HS-27A (cell line): ENCODE measurements at places on chromosomes 3 and 15.

- no peak for DNase-seq
These were observed 79.5 kb upstream of the BHLHE40 start for GRCh38 chr3:4899710-4900109.

GRCh38 chr15:57422113-57422754, 45.9 kb downstream of the CGNL1 start:
- DNase-seq, result no peak

- DNase-seq, result no peak
These were observed 145.4 kb downstream of the ALCAM start for GRCh38 chr3:105512061-105512460.

GRCh38 chr3:132660811-132661070, 612 bp downstream of the UBA5 start:
- DNase-seq, result no peak

- no peak for DNase-seq
These were observed 210.8 kb upstream of the SEMA6D start for GRCh38 chr15:47506329-47507100.

- peak; percentile 93 for DNase-seq
These were observed 157.3 kb downstream of the WNT5A start for GRCh38 chr3:55329849-55330248.

DNA sequence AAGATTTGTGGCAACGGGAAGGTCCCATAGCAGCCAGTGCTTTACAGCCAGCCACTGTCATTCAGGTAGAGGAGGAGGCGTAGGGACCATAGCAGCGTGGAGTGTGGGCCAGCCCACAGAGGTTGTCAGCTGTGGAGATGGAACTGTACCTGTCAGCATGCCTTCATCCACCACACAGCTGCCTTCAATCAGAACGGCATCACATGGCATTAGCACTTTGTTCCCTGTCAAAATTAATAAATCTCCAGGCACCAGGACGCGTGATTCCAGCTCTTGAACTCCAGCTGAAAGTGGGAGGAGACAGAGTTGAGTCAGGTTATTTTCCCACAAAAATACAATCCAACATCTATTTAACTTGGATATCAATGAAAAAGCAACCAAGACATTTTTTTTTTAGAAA, 84.0 kb downstream of the ATP13A4 start:
- no peak for DNase-seq

GRCh38 chr3:13526626-13526949, 22.3 kb upstream of the FBLN2 start:
- no peak for DNase-seq

DNA sequence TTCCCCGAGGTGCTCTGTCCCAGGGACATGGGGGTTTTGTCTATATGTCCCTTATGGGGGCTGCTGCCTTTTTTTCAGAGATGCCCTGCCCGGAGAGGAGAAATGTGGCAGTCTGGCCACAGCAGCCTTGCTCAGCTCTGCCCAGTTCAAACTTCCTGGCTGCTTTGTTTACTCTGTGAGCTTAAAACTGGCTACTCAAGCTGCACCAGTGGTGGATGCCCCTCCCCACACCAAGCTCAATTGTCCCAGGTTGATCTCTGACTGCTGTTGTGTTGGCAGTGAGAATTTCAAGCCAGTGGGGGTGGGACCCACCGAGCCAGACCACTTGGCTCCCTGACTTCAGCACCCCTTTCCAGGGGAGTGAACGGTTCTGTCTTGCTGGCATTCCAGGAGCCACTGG, 188.9 kb downstream of the STXBP5L start:
- no peak for DNase-seq

GRCh38 chr3:127424766-127425504, 137.1 kb upstream of the PRR20G start:
- no peak for DNase-seq

- DNase-seq, result no peak
These were observed 52.1 kb downstream of the BDH1 start for GRCh38 chr3:197503652-197504051.
